Smooth muscle cell of bladder (primary cell): ENCODE measurements at places on chromosomes 6 and 20. TPM values are rescaled to one million over a fixed set of nuclear protein-coding genes. Genes with fewer than 3 reads are reported as not detected.

Gene PTGIS
- total RNA-seq = 210 and 605 TPM in 2 replicates

Gene SLC18B1
- total RNA-seq = 5.4 and 7.4 TPM in 2 replicates

Gene IPCEF1
- total RNA-seq = 0.09 and 0.43 TPM in 2 replicates

Gene DYNLT2
- 0.65 and 0.85 TPM in 2 replicates for total RNA-seq
